DND-41 (cell line): ENCODE measurements at places on chromosomes 4 and X.

DNA sequence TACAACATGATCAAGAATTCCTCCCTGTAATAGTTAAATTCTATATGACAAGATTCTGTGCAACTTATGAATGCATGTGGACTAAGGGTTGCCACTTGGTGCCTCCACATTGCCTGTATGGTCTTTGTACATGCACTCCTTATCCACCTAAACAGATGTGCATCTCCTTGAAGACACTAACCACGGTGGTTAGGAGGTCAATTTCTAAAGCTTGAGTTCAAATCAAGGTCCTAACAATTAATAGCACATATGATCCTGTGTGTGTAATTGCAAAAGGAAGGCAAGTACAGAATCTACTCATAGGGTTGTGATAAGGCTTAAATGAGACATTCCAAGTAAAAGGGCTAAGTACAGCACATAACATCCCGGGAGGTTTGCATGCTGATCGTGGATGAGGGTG is 1.5 kb upstream of the IL21 start:
- no peak overlapping the region for H3K4me3 ChIP-seq
- H3K27ac ChIP-seq = no peak overlapping the region
- H3K36me3 ChIP-seq = no peaks in the 10 kb centered on the region
- H3K4me1 ChIP-seq = no peaks in the 10 kb centered on the region
- peaks cover 35% of the 10 kb centered on the region for H3K27me3 ChIP-seq

DNA sequence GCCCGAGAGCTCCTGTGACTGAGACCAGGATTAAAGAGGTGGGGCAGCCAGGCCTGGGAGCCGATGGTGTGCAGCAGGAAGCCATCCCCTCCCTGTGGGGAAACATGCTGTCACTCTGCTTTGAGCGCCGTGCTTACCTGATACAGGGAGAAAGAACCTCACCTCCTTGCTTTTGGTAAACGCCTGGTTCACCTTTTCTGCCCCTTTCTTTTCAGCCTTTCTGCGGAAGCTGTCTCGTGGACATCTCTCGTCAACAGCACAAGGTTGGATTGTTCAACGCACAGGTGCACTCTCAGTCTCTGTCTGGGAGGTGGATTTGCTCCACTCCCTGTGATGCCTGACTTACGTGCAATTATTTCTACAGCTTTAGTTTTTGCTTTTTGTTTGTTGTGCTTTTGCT is 12.0 kb downstream of the ZFYVE28 start:
- H3K27ac ChIP-seq = no peak overlapping the region
- no peaks in the 10 kb centered on the region for H3K4me1 ChIP-seq
- peaks cover 37% of the 10 kb centered on the region for H3K27me3 ChIP-seq
- H3K36me3 ChIP-seq = no peaks in the 10 kb centered on the region

DNA sequence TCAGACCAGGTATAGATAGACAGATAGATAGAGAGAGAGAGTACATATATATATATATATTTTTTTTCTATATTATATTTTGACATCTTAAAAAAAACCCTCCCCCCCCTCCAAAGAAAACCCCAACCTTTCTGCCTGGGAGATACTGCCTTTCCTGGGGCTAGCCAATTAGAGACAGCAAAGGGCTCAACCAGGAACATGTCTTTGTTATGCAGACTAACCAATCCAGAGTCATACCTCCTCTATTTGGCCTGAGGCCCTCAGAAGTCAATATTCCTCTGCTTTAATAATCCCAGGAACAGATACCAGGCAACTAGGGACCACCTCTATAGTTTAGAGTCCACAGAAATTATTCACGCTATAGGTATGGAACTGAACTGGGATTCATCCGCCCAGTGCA is 135.6 kb upstream of the MAD2L1 start:
- no peaks in the 10 kb centered on the region for H3K4me1 ChIP-seq
- H3K4me3 ChIP-seq = no peak overlapping the region
- H3K36me3 ChIP-seq = no peaks in the 10 kb centered on the region
- H3K27me3 ChIP-seq = no peaks in the 10 kb centered on the region
- no peak for DNase-seq

GRCh38 chrX:155857561-155857960 is 23.6 kb upstream of the VAMP7 start:
- no peaks in the 10 kb centered on the region for H3K36me3 ChIP-seq
- no peak overlapping the region for H3K4me3 ChIP-seq
- no peaks in the 10 kb centered on the region for H3K4me1 ChIP-seq
- no peak for DNase-seq
- H3K27me3 ChIP-seq = no peaks in the 10 kb centered on the region

DNA sequence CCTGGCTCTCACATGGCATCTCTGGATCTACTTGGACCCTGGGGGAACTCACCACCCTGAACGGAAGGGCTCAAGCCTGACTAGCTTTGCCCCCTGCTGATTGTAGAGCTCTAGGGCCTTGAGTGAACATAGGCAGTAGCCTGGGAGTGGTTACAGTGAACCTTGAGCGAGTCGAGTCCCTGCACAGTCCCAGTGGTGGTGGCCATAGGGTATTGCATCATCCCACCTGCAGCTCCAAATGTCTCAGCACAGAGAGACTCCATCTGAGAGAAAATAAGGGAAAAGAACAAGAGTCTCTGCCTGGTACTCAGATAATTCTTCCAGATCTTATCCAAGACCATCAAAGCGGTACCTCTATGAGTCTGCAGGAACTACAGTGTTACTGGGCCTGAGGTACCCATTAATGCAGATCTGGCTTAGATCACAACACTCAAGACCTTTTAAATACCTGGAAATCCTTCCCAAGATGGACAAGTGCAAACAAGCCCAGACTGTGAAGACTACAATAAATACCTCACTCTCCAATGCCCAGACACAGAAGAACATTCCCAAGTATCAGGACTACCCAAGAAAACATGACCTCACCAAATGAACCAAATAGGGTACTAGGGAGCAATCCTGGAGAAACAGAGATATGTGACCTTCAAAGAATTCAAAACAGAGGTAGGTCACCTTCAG is 167.5 kb upstream of the TET2 start:
- H3K4me1 ChIP-seq = no peaks in the 10 kb centered on the region
- no peak overlapping the region for H3K27ac ChIP-seq
- no peaks in the 10 kb centered on the region for H3K36me3 ChIP-seq
- no peak overlapping the region for H3K4me3 ChIP-seq

DNA sequence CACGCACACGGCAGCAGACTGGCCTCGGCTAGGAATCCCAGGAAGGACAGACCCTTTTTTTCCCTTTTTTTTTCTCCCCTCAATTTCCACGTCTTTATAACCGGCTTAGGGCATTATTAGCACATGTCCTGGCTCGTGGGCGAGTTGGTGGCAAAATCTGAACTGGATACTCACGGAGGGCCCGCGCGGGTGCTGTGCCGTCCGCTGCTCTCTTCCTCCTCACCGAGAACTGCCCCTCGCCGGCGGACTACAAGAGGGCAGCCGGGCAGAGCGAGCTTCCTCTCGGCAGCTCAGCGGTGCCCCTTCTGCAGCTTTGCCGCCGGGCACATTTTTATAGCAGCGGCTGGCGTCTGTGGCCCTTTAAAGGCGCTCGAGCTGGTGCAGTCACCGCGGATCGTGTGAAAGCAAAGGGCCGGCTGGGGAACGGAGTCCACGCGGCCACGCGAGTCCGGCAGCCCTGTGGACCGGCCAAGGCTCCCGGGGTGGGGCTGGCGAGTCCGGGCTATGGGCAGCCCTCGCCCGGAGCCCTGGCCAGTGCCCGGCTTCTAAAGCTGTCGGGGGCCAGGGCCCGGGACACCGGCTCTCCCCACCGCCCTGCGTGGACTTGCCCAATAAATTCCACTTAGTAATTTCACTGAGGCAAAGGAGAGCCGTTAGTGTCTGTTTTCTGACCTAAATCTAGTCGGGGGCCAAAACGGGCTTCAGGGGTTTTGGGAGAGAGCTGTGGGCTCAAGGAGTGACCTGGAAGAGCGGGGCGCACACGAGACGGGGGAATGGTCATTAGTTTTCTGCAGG is 1.3 kb upstream of the CITED1 start:
- no peak for DNase-seq
- H3K4me3 ChIP-seq = no peak overlapping the region
- H3K27me3 ChIP-seq = peaks cover 3% of the 10 kb centered on the region
- no peak overlapping the region for H3K27ac ChIP-seq

- H3K4me1 ChIP-seq = peaks cover 13% of the 10 kb centered on the region
- H3K36me3 ChIP-seq = peaks cover 96% of the 10 kb centered on the region
- H3K27ac ChIP-seq = no peak overlapping the region
- H3K27me3 ChIP-seq = no peaks in the 10 kb centered on the region
- DNase-seq = no peak
These were observed 21.8 kb downstream of the NOP14 start for GRCh38 chr4:2941138-2942036.

GRCh38 chr4:189265515-189265914 is 675.2 kb upstream of the FRG1 start:
- no peak overlapping the region for H3K4me3 ChIP-seq
- no peak overlapping the region for H3K27ac ChIP-seq
- no peaks in the 10 kb centered on the region for H3K27me3 ChIP-seq
- H3K4me1 ChIP-seq = no peaks in the 10 kb centered on the region
- DNase-seq = no peak
- H3K36me3 ChIP-seq = no peaks in the 10 kb centered on the region

DNA sequence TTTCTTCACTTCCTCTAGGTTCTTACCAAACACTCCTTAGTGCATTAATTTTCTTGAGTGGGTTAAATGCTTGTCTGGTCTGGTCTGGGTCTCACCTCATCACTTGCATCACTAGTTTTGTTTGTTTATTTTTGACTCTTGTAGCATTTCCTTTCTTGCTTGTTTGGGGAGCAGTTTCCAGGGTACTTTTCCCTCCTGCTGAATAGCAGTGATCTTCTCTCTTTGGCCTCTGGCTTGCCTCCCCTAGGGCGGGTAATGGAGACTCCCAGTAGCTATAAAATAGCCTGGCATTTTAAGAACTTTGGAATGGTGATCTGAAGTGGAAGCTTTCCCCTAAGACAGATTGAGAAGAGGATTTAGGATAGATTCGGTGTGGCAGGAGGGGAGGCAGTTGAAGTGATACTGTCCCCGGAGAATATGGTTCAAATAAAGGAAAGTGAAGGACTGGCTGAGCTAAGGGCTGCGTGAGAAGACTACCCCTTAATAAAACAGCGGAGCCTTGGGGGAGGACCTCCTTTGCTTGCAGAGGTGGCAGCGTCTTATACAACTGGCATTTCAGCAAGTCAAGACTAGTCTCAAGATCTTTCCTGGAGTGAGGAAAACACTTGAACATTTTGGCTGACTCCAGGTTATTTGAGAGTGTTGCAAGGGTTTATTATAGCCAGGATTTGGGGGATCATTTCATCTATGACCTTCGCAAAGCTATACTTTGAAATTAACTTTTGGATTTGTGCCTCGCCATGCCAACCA is 190.6 kb downstream of the FRAS1 start:
- H3K4me3 ChIP-seq = no peak overlapping the region
- no peaks in the 10 kb centered on the region for H3K4me1 ChIP-seq
- no peaks in the 10 kb centered on the region for H3K36me3 ChIP-seq
- DNase-seq = no peak
- H3K27me3 ChIP-seq = peaks cover 5% of the 10 kb centered on the region
- H3K27ac ChIP-seq = no peak overlapping the region

DNA sequence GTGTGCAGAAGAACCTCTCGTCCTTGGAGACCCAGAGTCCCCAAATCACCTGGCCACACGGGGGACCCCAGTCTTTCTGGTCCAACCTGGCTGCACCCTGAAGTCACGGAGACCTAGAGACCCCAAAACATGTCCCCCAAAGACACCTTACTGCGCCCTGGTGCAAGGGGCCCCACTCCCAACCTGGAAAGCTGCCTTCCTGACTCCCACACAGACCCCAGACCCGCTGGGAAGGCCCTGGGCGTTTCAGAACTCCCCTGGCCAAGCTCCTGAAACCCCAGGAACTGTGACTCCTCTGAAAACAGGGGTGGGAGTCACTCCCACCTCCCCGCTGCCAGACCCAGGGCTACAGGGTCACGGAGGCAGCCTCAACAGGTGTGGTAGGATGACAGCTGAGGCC is 12.7 kb upstream of the SHOX start:
- no peak for DNase-seq
- H3K27ac ChIP-seq = no peak overlapping the region
- H3K27me3 ChIP-seq = no peaks in the 10 kb centered on the region
- H3K4me1 ChIP-seq = no peaks in the 10 kb centered on the region

- no peaks in the 10 kb centered on the region for H3K27me3 ChIP-seq
- H3K4me3 ChIP-seq = no peak overlapping the region
- H3K36me3 ChIP-seq = no peaks in the 10 kb centered on the region
- no peaks in the 10 kb centered on the region for H3K4me1 ChIP-seq
- DNase-seq = no peak
These were observed 204.1 kb downstream of the PTTG2 start for GRCh38 chr4:38164346-38164745.

GRCh38 chrX:134202561-134202960 is 34.4 kb upstream of the CCDC160 start:
- no peak overlapping the region for H3K4me3 ChIP-seq
- no peaks in the 10 kb centered on the region for H3K36me3 ChIP-seq
- H3K27me3 ChIP-seq = no peaks in the 10 kb centered on the region
- no peak overlapping the region for H3K27ac ChIP-seq
- no peak for DNase-seq

- no peak overlapping the region for H3K4me3 ChIP-seq
- no peaks in the 10 kb centered on the region for H3K27me3 ChIP-seq
- DNase-seq = no peak
- no peaks in the 10 kb centered on the region for H3K4me1 ChIP-seq
- H3K27ac ChIP-seq = no peak overlapping the region
- no peaks in the 10 kb centered on the region for H3K36me3 ChIP-seq
These were observed 717.5 kb upstream of the SLIT2 start for GRCh38 chr4:19534159-19534558.

DNA sequence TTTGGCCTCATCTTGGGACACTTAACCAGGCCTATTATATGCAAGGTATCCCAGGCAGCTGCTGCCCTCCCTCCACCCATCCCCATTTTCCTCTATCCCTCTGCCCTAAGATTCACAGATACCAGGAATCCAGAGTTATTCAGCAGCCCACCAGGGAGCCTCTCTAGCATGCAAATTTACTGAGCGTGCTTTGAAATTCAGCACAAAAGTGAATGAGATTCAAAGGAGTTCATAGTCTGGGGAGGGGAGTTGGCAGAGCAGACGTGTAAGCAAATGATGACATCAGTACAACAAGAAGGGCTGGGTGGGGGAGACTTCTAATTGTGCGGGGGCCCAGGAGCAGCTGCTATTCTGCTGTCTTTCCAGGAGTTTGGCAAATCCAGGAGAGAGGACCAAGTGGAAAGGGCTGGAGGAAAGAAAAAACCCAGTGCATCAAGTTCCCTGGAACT is 1.7 kb upstream of the MTM1 start:
- H3K27ac ChIP-seq = no peak overlapping the region
- H3K27me3 ChIP-seq = no peaks in the 10 kb centered on the region
- no peak for DNase-seq
- no peak overlapping the region for H3K4me3 ChIP-seq

DNA sequence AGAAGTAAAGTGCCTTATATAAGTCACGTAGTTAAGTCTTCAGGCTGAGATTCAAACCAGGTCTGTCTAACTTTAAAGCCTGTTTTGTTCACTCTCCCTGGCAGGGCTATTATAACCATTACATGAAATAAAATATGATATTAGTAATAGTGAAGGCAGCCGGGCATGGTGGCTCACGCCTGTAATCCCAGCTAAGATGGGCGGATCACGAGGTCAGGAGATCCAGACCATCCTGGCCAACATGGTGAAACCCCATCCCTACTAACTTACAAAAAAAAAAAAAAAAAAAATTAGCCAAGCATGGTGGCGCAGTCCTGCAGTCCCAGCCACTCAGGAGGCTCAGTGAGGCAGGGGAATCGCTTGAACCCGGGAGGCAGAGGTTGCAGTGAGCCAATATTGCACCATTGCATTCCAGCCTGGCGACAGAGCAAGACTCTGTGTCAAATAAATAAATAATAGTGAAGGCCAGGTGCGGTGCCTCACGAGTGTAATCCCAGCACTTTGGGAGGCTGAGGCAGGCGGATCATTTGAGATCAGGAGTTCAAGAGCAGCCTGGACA is 22.1 kb upstream of the SOWAHD start:
- no peak for DNase-seq
- H3K4me1 ChIP-seq = no peaks in the 10 kb centered on the region
- H3K27me3 ChIP-seq = no peaks in the 10 kb centered on the region
- H3K27ac ChIP-seq = no peak overlapping the region
- no peak overlapping the region for H3K4me3 ChIP-seq
